ENCODE measurements at places on chromosomes 13 and 19.
A peak's percentile ranks its signal among the peaks of the same experiment; 100 is the strongest.

DNA sequence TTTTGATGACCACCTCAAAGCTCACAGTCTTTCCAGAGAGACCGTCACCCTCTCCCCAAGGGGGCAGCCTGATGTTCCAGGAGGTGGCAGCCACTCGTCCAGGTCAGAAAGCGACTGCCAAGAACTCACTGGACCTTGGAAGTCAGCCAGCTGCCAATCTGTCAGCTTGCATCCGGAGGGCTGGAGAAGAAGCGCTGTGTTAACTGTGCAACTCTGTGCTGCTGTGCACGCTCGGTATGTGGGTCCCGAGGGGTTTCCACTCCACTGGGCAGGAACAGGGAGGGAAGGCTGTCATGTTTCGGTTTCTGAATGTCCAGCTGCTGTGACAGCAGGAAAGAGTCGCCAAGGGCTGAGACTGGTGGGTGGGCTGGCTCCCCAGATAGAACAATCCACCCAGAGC lies 89.2 kb downstream of the CACNA1A start:
- DNase-seq: peak; percentile 5

GRCh38 chr19:49340069-49340864 lies 5.1 kb downstream of the CD37 start:
- DNase-seq: peak; percentile 97

- DNase-seq: no peak
Observed at GRCh38 chr13:112448621-112449544, 72.7 kb downstream of the SPACA7 start.

GRCh38 chr13:31192306-31192705 lies 7.5 kb upstream of the B3GLCT start:
- DNase-seq: no peak

- DNase-seq: no peak
Observed at GRCh38 chr19:54271106-54271505, 9.8 kb downstream of the LILRB2 start.

Data from germinal center (tissue), 1 donor.